ENCODE measurements at places on chromosomes 4 and X.

DNA sequence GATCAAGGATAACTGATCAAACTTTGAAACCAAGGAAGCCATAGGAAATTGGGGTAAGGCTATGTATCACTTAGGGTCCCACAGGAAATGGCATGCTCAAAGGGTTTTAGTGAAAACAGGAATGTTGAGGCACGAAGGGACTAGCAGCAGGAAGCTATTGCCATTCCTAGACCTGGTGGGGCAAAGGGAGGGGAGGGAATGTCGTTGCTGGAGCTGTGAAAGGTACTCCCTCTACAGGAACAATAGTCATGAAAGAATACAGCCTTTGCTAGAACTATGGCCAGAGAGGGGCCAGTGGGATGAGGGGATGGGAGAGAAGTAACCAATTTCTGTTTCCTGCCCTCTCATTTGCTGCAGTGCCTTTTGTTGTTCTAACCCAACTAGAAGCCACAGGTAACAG, 11.9 kb downstream of the REPS2 start:
- no peak for DNase-seq

GRCh38 chrX:87425618-87426017, 92.0 kb upstream of the KLHL4 start:
- no peak for DNase-seq

DNA sequence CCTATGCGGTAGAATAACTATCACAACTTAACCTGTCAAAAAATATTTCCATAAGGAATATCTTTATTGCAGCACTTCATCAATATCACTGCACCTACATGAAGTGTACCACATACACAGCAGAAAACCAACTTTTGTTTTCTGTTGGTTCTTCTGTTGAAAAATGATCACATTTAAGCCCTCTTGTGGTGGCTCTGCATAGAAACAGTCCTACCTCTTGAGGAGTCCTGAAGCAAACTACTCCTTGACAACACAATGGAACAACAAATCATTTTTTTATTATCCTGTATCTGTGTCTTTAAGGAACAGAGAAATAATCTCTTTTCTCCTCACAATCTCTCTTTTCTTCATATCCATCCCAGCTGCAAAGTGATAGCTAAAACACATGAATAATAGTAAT, 39.8 kb upstream of the ATOH1 start:
- DNase-seq, result no peak

GRCh38 chrX:127574829-127575228, 477.4 kb downstream of the ACTRT1 start:
- DNase-seq, result no peak

GRCh38 chrX:31255310-31256033, 183.6 kb upstream of the FTHL17 start:
- DNase-seq, result no peak

- DNase-seq, result no peak
Measured at GRCh38 chr4:176561368-176561767, 231.4 kb downstream of the VEGFC start.

DNA sequence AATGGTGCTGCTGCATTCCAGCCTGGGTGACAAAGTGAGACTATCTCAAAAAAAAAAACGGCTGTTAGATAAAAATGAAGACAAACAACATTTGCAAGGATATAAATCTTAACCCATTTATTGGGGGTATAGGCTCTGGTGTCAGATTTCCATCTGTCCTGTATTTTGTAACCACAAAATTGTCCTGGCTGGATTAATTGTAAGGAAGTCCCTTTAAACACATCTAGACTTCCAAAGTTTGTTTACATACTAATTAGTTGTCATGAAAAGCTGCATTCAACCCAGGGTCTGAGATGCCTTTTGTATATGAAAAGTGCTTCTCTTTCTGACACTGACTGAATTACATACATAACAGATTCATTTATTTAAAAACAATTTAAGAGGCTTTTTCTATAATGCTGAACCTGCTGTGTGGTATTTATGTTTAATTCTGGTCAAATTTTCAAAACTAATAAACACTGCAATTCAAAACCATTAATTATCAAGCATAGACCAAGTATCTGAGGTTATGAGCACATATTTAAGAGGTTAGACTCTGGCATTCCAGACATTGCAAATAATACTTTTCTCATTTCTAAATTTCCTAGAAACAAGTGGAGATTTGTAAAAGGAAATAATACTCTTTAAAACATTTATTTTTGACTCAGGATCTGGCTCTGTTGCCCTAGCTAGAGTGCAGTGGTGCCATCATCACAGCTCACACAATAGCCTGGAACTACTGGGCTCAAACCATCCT, 17.5 kb upstream of the UGDH start:
- DNase-seq, result peak; percentile 81

GRCh38 chr4:185711726-185712125, 100.3 kb downstream of the SORBS2 start:
- DNase-seq, result no peak

DNA sequence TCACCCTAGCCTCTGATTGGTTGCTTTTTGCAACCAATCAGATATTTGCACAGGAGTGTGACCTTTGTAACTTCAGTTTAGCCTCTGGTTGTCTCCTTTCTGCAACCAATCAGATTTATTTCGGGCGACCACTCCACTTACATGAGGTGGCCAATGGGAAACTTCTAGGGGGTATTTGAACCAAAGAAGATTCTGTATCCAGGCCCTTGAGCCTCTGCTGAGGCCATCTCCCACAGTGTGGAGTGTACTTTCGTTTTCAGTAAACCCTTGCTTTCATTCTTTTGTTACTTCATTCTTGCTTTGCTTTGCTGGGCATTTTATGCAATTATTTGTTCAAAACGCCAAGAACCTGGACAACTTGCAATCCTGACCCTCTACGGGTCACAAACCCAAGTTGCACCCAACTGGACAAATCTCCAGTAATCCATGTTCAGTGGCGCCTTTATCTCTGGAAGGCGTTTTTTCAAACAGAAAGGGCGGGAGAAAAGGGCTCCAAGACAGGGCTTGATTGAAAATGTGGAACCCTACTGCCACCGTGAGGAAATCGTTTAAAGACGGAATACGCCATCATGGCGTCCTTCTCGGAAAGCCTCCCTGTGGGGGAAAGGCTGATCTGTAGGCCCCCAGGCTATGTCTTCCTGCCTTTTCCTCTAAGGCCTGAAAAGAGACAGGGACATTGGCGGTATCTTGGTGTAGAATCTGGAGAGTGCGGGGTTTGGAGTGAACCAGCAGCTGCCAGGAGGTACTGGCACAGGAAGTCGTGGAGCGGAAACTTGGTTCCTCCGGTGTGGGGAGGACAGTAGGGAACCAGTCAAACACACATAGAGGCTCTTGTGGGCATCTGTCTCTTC, 184.6 kb downstream of the OR13H1 start:
- DNase-seq, result no peak

DNA sequence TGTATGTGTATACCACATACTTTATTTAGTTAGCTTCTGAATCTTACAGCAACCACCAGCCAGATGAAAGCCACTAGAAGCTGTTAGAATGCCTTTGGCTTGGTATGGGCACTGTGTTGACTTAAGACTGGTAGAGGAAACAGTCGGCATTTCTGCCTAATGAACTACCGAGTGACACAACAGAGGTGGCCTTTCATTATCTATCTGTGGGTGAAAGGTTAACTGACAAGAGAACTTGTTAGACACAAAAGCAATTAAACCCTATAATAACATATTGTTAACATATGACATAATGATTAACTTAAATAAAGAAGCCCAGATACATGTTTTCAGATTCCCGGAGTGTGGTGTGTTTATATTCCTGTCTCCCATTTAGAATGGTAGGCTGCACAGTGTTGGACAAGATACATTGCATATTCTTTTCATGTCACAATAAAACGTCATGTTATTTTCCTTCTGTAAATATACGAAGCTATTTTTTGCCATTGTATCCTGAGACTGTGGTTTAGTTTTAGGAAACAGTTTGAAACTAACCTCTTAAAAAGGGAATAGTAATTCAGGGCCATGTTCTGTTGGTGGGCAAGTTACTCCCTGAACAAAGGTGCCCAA, 181.5 kb downstream of the SLIT2 start:
- no peak for DNase-seq

- DNase-seq, result no peak
Measured at GRCh38 chr4:79281566-79282359, 44.1 kb downstream of the NAA11 start.

GRCh38 chrX:68462653-68463052, 29.4 kb upstream of the OPHN1 start:
- DNase-seq, result peak; percentile 14

DNA sequence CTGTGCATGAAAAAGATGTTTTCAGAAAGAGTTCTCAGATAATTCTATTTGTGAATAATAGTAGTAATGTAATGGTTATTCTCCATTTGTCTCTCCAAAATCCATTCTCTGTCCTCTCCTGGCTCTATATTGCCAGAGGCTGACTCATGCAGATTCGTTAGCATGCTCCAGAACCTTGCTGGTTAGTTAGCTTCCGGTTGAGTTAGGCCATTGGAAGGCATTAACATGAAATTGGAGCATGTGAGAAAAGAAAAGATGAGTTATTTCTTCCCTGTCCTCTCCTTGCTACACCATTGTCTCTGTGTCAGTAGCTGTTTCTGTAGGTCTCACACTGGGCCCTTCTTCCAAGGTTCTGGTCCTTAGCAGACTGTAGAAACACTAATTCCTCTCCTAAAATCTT, 23.5 kb upstream of the PRDM8 start:
- no peak for DNase-seq

DNA sequence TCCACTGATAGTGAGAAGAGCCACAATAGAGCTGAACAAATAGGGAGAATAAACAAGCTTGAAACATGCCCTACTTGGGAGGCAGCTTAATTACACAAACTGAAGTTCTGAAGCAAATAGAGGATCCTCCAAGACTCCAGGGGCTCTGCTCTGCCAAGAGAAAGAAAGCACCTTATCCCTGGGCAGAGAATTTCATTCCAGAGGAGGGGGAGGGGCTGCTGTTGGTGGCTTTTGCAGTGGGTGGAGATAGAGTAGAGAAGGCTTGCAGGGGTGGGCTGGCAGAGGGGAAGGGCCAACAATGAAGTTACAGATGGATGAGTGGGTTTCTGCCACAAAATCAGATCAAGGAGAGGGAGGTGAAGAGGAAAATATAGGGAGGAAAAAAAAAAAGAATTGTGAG, 1.0 kb upstream of the LPAR4 start:
- DNase-seq, result no peak

DNA sequence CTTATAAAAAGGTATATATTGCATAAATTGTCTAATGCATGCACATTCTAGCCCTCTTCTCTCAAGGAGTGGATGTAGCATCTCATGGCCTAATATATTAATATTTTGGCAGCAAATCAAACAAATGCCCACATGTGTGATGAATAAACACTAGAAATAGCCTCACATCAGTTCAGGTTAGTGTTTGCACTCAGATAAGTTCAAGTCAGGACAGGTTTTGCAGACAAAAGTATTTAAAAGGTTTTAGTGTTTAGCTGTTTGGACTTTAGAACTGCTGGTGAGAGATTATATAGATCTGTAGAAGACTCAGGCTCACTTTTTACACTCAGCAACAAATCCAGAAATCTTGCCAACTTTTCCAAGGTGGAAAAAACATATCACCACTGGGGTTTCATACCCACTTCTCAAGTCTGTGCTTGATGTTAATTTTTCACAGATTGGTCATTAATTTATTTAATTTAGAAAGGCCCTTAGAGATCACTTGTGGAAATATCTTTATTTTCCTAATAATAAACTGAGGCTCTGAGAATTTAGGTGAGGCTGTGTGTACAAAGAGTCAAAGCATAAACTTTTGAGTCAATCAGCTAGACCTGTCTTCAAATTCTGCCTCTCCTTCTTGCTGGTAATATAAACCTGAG, 362.6 kb downstream of the GASK1B start:
- DNase-seq, result no peak

DNA sequence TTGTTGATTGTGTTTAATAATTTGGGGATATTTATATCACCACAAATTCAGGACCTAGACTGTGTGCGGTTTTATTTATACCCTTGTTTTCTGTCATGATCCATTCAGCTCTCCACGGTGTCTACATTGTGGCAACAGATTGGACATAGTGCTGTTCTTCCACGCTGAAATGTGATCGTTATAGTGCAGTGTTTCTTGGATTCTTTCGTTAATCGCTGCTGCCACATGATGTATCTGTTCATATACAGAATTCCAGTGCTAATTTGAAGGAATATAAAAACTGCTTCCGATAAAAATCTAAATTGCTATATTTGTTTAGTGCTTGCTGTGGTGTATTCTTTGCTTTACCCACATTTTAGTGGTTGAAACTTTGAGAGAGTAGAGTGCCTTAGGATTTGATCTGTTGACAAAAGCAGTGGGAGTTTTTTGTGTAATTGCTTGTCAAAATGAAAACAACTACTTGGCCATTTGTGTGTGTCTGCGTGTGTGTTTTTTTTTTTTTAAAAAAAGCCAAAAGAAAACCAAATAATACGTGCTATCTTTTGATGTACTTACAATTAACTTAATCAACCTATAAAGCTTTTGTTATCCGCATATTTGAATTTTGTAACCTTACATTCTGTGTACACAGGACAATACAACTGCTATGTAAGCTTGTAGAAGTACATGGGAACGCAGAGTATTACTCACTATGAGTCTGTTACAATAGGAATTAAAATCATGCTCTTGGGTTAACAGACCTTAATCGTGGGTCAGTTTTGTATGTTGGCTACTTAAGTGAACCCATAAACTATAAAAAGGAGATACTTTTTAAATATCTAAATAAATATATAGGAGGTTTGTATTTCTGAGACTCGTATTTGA, 353.3 kb downstream of the ARHGAP24 start:
- DNase-seq, result no peak

DNA sequence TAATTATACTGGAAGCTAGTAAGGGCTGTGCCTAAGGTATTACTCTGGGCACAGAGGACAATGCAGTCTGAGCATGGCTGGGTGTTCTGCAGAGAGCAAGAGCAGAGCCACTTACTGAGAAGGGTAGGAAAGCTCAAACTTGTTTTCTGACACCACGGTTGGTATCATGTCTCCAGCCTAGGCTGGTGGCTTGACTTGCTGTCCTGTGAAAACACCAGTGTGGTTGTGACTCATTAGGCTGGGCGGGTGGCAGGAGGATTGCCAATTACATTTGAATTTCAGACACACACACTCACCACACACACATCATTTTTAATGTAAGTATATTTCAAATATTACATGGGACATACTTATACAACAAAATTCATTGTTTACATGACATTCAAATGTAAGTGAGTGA, 19.7 kb upstream of the MTM1 start:
- no peak for DNase-seq

DNA sequence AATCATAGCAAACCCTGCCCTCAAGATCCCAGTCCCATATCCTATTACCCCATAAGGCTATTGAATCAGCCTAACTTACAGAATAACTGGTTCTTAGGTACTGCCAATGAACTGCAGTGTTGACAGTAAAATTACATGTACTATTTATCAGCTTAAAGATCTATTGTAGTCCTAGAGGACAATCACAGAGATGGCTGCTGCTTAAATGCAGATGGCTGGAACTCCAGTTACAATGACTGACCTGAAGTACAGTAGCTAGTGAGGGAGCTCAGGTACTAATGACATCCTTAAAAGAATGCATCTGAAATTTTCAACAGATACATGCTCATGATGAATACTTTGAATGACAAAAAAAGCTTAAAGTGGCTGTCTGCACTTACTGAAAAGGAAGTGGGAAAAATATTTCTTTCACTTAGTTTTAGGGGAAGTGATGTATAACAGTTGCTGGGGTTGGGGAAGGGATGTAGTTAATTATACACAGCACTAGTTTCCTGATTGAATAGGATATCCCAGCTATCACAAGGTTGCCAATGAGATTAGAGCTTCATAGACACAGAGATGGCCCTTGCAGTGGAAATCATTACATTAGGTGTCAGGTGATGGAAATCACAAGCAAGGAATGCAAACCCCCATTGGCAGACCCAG, 42.0 kb downstream of the USP26 start:
- DNase-seq, result no peak

- DNase-seq, result no peak
Measured at GRCh38 chrX:122445466-122445865, 738.6 kb upstream of the GRIA3 start.

- no peak for DNase-seq
Measured at GRCh38 chr4:164601653-164602052, 152.3 kb upstream of the SMIM31 start.

Measured in NCI-H526 (cell line).